Activated B cell treated with CpG ODN at 0.5 μM for 24 hours (primary cell): ENCODE measurements at places on chromosomes 1 and 21.

DNA sequence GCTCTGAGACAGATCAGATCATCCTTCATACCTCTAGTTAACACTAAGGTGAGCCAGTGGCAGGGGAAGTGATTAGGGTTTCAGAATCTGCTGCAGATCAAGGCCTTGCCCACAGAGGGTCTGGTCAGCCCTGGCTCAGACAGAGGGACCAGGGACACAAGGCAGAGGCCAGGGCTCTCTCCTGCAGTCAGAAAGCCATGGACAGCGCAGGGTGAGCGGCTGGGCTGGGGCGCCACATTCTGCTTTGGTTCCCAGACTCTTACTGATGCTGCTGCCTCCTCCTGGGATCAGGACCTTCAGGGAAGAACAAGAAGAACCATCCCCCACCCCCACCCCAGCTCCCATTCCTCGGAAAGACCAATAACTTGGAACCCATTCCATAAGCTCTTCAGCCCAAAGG is 43.1 kb downstream of the GPR161 start:
- no peak for DNase-seq

DNA sequence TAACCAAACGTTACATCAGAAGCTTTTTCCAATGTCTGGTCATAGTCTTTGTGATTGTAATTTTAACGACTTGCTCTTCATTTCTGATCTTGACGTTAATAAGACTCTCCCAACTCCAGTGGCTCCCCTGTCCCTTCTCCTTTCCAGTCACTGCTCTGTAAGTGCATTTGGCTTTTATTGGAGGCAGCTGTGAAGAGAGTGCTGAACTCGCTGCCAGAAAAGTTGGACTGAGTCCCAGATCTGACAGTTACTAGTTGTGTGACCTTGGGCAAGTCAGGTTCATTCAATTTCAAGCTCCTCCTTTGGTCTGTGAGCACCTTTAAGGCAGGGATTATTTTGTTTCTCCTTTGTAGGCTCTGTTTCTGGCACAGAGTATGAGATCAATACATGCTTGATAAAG is 109.6 kb upstream of the TSPAN2 start:
- DNase-seq: no peak

DNA sequence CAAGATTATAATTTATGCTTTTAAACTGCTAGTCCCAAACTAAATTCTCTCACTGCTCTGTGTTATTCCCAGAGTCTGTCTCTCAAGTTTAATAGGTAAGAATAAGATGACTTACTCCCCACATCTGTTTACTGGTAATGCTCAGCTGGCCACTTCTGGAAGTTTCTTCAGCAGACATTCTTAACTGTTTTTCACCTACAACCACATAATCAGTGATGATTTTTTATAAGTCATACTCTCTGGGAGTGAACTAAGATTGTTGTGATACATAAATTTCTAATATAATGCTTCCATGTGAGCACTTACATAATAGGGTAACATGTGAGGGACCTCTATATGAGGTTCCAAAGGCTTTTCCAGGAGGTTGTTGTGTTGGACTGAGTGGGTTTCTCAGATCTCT is 8.7 kb downstream of the SLAMF7 start:
- no peak for DNase-seq

DNA sequence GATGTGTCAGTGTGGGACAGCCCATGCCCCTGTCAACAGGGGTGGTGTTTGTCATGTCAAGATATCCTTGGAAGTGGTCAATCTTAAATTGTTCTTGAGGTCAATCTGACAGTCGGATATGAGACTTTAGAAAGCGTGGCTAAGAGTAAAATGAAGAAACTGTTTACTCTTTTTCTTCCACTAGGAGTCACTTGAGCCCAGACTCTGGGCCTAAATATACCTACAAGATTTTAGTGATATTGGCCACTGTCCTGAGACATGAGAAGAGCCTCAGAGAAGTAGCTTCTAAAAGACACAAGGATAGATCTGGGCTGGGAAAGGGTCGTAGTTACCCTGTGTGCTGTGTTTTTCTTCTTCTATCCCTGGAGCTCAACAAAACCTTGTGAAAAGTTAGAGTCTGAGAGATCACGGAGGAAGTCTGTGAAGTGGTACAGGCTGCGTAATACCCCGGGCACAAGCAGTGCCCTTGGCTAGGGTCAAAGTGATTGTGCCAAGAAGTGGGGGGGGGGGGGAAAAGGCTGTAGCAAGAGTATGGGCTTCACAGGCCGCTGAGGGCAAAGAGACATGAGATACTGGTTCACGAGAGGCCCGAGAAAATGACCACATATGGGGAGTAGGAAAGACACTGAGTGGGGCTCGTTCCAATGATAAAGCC is 355.2 kb upstream of the GREM2 start:
- no peak for DNase-seq

DNA sequence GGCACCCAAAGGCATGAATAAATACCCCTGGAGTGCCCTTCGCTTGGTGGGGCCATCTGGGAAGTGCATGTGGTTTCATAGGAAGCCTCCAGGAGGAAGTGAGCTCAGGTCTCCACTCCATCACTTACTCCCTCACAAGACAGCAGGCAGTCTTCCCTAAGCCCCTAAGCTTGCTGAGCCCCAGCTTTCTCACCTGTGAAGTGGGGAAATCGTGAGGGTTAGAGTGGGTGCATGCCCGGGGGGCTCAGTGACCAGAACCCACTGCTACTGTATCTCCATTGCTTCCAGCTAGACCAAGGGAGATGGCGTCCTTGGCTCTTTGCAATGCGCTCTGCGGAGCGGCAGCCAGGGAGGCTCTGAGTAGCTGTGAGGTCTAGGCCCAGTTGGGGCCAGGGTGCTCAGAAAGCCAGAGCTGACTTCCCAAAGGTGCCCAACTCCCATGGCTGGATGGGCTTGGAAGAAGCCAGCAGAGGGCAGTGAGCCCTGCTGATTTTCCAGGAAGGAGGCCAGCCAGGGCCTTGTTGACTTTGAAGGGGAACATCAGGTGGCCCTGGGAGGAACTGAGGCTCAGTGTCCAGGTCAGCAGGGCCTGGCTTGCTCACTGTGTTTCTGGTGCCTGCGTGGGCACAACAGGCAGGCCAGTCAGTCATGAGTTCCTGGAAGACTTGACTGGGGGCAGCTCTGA is 27.3 kb downstream of the CDCP2 start:
- no peak for DNase-seq

GRCh38 chr1:237975903-237976302 is 85.2 kb upstream of the ZP4 start:
- DNase-seq: no peak
